ENCODE measurements at places on chromosomes 1 and 21.

GRCh38 chr1:218557731-218558130 is 212.6 kb downstream of the TGFB2 start:
- DNase-seq: no peak

DNA sequence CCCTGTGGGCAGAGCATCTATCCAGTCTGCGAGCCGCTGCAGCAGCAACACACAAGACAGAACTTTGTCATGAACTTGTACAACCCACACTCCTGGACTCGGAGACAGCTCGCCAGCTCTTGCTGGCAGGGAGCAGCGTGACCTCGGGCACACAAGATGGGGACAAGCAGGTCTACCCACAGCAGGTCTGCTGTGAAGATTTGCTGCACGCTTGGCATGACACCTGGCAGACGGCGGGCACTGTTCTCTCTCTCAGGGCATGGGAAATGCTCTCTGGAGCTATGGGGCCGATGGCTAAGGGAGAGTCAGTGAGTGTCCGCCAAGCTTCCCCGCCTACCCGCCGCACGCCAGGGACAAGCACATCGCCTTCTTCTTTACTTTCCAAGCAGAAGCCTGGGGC is 90.0 kb downstream of the STUM start:
- DNase-seq: no peak

- DNase-seq: no peak
These were observed 1.7 kb downstream of the WNT9A start for GRCh38 chr1:227945891-227946623.

DNA sequence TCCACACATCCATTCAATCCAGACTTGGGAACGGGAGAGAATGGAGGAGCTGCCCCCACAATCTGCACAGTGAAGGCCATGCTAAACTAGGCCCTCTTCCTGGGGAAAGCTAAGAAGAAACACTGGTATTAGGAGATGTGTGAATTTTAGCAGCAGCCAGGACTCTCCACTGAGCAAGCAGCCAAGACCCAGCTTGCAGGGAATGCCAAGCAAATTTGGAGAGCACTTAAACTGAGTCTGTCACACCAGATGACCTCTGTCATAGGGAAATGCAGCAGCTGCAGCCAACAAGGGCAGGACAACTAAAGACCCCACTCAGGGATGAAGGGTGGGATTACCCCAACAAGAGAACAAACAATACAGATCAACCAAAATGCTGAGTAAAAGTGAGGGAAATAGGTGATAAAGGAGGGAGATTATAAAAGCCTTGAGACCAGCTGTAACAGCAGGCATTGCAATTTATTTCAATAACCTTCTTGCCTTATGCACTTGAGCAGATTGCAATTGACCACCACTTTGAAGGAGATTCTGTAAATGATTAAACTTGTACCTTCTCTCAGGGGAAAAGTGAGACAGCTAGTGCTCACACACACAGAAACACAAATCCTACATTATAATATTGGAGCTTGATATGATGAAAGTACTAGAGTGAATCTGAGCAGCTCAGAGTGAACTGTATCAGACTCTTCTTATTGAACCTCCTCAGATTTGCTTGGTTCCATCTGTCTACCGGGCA is 2.5 kb upstream of the CLCA1 start:
- no peak for DNase-seq

DNA sequence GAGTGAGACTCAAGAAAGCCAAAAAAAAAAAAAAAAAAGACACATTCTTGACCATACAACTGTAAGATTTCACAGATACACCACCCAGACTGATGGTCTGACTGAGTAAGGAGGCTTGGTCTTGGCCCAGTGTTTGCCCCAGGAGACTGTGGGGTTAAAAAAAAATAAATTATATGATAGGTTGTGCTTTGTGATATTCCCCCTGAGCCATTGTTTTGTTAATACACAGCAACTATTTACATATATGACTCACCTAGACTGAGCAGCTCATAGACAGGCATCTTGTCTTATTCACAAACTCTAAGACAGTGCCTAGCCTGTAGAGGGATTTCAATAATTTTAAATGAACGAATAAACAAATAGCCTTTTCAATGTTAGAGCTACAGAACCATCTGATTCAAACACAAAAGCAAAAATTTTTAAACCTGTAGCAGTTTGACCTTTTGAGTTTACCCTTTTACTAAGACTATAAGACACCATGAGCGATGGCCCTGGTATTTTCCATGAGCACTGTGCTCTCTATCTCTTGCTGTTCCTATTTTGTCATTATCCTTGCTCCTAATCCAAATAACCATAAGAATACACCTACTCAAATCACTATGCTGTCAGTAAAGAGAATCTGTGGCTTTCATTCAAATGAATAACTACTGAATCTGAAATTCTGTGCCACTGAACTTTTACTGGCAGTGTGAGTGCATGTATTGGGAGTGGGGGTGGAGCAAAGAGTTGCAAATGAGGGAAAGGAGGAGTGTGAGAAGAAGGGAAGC is 199.4 kb upstream of the PTBP2 start:
- DNase-seq: no peak

Data from stimulated activated CD8-positive, alpha-beta memory T cell treated with anti-CD3 and anti-CD28 coated beads, Interleukin-15, amount 100 ng/mL, for 1 hour (primary cell).